ENCODE measurements at places on chromosomes 5 and 9. TPM values are rescaled to one million over a fixed set of nuclear protein-coding genes. Genes with fewer than 3 reads are reported as not detected.

- no peaks in the 10 kb centered on the region for H3K36me3 ChIP-seq
- H3K4me1 ChIP-seq = no peaks in the 10 kb centered on the region
- no peak for DNase-seq
- H3K27ac ChIP-seq = no peak overlapping the region
These were observed 14.4 kb upstream of the HRCT1 start for GRCh38 chr9:35891646-35892045.

DNA sequence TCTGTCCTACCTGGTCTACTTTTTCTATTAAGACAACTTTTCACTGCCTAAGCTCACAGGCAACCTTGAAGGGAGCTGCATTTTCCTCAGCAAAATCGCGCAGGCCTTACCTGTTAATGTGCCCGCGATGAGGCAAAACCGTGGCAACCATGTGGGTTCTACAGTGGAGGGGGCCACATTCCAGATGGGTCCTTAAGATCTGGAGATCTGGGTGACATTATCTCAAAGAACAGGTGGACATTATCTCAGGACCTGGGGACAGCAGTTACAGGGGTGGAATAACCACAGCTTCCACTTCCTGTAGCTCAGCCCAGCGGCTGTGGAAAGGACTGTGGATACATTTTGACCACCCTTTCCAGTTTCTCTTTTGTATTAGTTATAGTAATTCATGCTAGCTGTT is 112.8 kb upstream of the PTCH1 start:
- H3K27ac ChIP-seq = no peak overlapping the region
- no peaks in the 10 kb centered on the region for H3K27me3 ChIP-seq
- no peaks in the 10 kb centered on the region for H3K36me3 ChIP-seq

DNA sequence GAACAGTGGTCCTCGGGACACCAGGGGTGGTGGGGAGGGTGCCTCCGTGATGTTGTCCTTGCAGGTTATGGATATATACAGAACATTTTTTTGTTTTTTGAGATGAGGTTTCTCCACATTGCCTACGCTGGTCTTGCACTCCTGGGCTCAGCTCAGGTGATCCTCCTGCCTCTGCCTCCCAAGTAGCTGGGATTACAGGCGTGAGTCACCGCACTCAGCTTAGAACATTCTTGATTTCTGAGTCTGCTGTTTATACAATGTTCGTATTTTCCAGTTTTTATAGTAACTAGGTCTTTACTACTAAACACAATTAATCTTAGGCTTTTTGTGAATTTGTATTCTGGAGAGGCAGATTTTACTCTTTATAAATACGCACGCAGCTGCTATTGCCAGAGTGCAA is 6.0 kb downstream of the PMPCA start:
- no peaks in the 10 kb centered on the region for H3K27me3 ChIP-seq
- no peak overlapping the region for H3K4me3 ChIP-seq
- H3K27ac ChIP-seq = no peak overlapping the region
- no peak for DNase-seq
- peaks cover 6% of the 10 kb centered on the region for H3K36me3 ChIP-seq

- H3K36me3 ChIP-seq = peaks cover 3% of the 10 kb centered on the region
- no peak overlapping the region for H3K4me3 ChIP-seq
- no peak for DNase-seq
- H3K4me1 ChIP-seq = peaks cover 36% of the 10 kb centered on the region
- no peaks in the 10 kb centered on the region for H3K27me3 ChIP-seq
- H3K27ac ChIP-seq = no peak overlapping the region
These were observed 3.2 kb downstream of the WDR5 start for GRCh38 chr9:134139081-134139480.

DNA sequence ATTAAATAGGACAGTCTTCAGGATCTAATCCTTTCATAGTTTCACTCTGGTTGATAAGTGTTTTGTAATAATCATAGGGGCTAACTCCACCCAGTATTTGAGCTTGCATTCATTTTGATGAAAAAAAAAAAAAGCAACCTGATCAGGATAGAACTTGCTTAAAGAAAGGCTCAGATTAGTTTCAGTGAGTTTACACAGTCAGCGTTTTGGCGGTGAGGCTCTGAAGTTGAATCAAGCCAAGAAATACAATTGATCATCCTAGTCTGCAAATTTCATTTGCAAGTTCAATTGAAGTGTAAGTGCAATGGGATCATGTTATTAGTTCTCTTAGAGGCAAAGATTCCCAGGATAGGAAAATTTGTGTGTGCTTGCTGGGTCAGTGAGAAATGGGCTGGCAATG is 159.7 kb upstream of the ELL2 start:
- no peak for DNase-seq
- peaks cover 7% of the 10 kb centered on the region for H3K4me1 ChIP-seq
- H3K4me3 ChIP-seq = no peak overlapping the region
- H3K27ac ChIP-seq = no peak overlapping the region
- no peaks in the 10 kb centered on the region for H3K27me3 ChIP-seq

DNA sequence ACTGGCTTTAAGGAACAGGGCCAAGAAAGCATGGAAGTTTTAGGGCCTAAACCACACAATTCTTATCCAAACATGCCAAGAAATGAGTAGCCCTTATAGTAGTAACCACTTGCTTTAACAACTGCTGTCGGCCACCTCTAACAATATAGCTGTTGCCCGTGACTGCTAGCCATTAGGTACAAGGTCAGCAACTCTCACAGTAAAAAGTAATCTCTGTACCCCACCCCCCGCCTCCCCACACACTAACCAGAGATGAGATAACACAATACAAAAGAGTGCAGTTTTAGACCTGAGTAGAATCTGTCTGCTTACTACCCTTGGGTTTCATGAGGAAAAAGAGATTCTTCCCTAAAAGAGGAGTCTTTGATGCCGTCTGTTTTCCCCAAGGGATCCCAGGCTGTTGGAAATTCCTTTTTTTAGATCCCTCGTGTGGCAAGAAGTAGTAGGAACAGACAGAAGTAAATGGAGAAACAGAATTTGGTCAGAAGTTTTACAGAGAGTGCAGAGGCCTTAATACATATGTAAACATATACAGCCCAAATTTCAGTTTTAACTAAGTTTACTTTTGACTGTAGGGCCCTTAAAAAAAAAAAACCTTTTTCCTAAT is 94.3 kb downstream of the WDR41 start:
- no peaks in the 10 kb centered on the region for H3K36me3 ChIP-seq
- no peak for DNase-seq
- no peaks in the 10 kb centered on the region for H3K27me3 ChIP-seq
- H3K27ac ChIP-seq = no peak overlapping the region
- H3K4me3 ChIP-seq = no peak overlapping the region
- H3K4me1 ChIP-seq = no peaks in the 10 kb centered on the region

- H3K36me3 ChIP-seq = no peaks in the 10 kb centered on the region
- no peaks in the 10 kb centered on the region for H3K4me1 ChIP-seq
- H3K27ac ChIP-seq = no peak overlapping the region
- no peak overlapping the region for H3K4me3 ChIP-seq
These were observed 203.4 kb downstream of the GADD45G start for GRCh38 chr9:89808076-89808755.

DNA sequence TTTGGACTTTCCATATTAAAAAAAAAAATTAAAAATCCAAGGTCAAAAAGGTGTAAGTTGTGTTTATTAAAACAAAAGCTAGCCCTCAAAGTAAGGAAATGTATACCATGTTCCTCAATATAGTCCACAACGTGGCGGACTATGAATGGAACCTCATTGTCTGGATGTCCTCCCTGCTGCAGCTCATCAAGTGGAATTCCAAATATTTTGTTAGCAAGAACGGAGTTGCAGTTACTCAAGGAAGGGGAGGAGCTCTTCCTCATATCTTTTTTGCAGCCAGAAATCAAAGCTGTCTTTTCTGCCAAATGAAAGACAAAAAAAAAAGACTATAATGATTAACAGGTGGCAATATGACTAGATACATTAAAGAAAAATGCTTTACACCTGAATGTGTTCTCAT is 14.0 kb downstream of the FAM13B start:
- no peaks in the 10 kb centered on the region for H3K27me3 ChIP-seq
- H3K36me3 ChIP-seq = no peaks in the 10 kb centered on the region
- no peak overlapping the region for H3K27ac ChIP-seq
- H3K4me3 ChIP-seq = no peak overlapping the region

PCDHA3 gene
- polyA plus RNA-seq = 0.03 TPM

All from psoas muscle (tissue), 8 donors.